ENCODE measurements at places on chromosomes 2 and 18. TPM values are rescaled to one million over a fixed set of nuclear protein-coding genes. Genes with fewer than 3 reads are reported as not detected.

Gene DOK1
- polyA plus RNA-seq, result 0.79 TPM

Gene FAM124B
- not detected for polyA plus RNA-seq

Gene BCL2
- polyA plus RNA-seq, result 3.4 TPM

Gene MARCHF4
- polyA plus RNA-seq, result 13.0 TPM

Gene GALNT14
- 15.9 TPM for polyA plus RNA-seq

Gene CTLA4
- polyA plus RNA-seq, result not detected

Gene SLC38A11
- polyA plus RNA-seq, result not detected

Gene TIGD1
- 29.9 TPM for polyA plus RNA-seq

Gene RBM44
- 2.5 TPM for polyA plus RNA-seq

Gene AQP12B
- not detected for polyA plus RNA-seq

Gene NEU2
- polyA plus RNA-seq, result not detected

Gene CIDEA
- polyA plus RNA-seq, result not detected

Gene HTR2B
- not detected for polyA plus RNA-seq

Gene RAPH1
- 13.9 TPM for polyA plus RNA-seq

Gene IGFBP2
- polyA plus RNA-seq, result 150 TPM

Gene SERPINB11
- not detected for polyA plus RNA-seq

Gene DSG4
- not detected for polyA plus RNA-seq

Gene SERPINB5
- polyA plus RNA-seq, result not detected

Gene CHRNA1
- not detected for polyA plus RNA-seq

Gene SERPINB12
- polyA plus RNA-seq, result not detected

Gene GALR1
- 0.14 TPM for polyA plus RNA-seq

Gene CD8B2
- not detected for polyA plus RNA-seq

Gene NOL4
- 61.0 TPM for polyA plus RNA-seq

Gene TMEM247
- polyA plus RNA-seq, result not detected

Gene OXER1
- polyA plus RNA-seq, result not detected

Gene RAX
- not detected for polyA plus RNA-seq

Gene EPB41L3
- 19.6 TPM for polyA plus RNA-seq

Gene C1QL2
- not detected for polyA plus RNA-seq

Gene ASPRV1
- 7.7 TPM for polyA plus RNA-seq

Gene ELAC1
- polyA plus RNA-seq, result 20.6 TPM

Gene GKN1
- polyA plus RNA-seq, result not detected

Gene TRAK2
- polyA plus RNA-seq, result 19.6 TPM

Gene DLX1
- polyA plus RNA-seq, result 83.1 TPM

Gene RGPD3
- 0.74 TPM for polyA plus RNA-seq

Gene KLHL41
- polyA plus RNA-seq, result 2.7 TPM

Gene MPV17
- 79.6 TPM for polyA plus RNA-seq

Gene PSMA8
- polyA plus RNA-seq, result not detected

Gene MARCO
- polyA plus RNA-seq, result not detected

Gene KIAA2012
- not detected for polyA plus RNA-seq

Gene SCYGR2
- not detected for polyA plus RNA-seq

Gene CELF4
- polyA plus RNA-seq, result 206 TPM

Gene NEB
- polyA plus RNA-seq, result 2.9 TPM

Gene EFEMP1
- polyA plus RNA-seq, result 2.3 TPM

Gene DNAH6
- polyA plus RNA-seq, result 2.5 TPM

Gene NCKAP5
- 2.1 TPM for polyA plus RNA-seq
